ENCODE measurements at places on chromosomes 11 and 22. TPM values are rescaled to one million over a fixed set of nuclear protein-coding genes. Genes with fewer than 3 reads are reported as not detected.

DNA sequence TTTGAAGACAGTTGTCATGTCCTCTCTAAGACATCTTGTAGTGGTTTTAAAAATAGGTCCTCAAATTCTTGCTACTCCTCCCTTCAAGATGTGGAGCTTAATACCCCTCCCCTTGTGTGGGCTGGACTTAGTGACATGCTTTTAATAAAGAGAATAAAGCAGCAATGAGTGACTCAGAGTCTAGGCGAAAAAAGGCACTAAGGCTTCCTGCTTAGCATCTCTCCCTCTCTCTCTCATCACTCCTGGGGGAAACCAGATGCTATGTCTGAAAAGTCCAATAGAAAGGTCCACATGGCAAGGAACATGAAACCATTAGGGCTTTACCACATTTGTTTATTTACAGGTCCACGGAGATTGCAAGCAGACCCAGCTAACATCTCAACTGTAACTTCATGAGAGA is 11.7 kb downstream of the SERGEF start:
- no peak for DNase-seq

Gene OR52A1
- total RNA-seq: not detected

Gene POU2AF3
- 12.0 TPM for total RNA-seq

DNA sequence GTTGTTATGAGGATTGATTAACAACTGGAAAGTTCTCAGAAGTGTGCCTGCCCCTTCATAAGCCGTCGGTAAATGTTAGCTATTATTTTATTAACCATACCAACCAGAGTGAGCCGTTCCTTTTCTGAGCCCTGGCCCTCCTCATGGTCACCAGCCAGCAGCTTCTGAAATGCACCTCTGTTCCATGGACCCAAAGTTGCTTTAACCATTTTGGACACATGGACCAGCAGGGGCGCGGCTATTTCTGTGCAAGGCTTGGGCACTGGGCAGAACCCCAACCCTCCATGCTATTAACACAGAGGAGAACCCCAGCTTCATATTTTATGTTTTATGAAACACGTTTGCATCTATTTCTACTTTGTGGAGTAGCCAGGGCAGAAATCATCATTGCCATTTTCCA is 18.6 kb upstream of the SCGB1A1 start:
- DNase-seq: no peak

- DNase-seq: no peak
Observed at GRCh38 chr22:41518048-41518347, 26.3 kb downstream of the POLR3H start.

DNA sequence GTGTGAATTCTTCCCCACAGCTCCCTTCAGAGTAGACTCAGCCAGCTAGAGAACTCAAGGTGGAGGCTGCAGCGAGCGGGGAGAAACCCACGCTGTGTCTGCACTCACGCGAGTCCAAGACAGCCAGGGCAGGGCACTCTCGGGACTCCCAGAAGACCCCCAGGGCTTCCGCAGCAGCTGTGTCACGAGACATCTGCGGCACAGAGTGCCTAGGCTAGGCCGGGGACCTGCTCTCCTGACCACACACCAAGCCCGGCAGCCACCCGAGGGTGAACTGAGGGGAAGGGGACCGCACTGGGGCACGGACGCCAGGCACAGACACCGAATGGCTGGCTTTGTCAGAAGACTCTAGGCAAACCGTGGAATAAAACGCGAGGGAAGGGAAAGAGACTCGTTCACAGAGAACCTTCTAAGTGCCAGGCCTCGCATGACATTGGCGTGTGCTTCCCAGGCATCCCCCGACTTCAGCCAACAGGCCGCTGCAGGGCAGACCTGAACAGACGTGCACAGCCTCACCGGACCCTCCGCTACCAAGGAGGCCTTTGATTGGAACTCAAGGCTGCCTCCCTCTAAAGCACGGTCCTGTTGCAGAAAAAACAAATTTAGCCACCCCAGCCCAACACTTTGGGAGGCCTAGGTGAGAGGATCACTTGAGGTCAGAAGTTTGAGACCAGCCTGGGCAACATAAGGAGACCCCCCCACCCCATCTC is 18.2 kb upstream of the MOB2 start:
- DNase-seq: no peak

Gene LIF
- total RNA-seq: 12.9 TPM

Gene PLAAT5
- total RNA-seq: 0.67 TPM

DNA sequence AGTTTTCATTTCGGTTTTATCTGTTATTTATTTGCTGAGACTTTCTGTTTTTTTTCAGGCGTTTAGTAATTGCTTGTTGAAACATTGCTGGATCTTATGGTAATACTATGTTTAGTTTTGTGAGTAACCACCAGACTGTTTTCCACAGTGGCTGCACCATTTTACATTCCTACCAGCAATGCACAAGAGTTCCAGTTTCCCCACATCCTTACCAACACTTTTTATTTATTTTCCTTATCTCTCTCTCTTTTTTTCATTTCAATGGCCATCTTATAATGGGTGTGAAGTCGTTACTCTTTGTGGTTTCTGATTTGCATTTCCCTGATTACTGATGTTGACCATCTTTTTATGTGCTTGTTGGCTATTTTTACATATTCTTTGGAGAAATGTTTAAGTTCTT is 23.7 kb downstream of the USP47 start:
- no peak for DNase-seq

GRCh38 chr11:130136107-130136506 is 23.5 kb upstream of the ST14 start:
- no peak for DNase-seq

Gene PANX2
- 0.40 TPM for total RNA-seq

- no peak for DNase-seq
Observed at GRCh38 chr11:2385156-2386151, 8.3 kb downstream of the CD81 start.

DNA sequence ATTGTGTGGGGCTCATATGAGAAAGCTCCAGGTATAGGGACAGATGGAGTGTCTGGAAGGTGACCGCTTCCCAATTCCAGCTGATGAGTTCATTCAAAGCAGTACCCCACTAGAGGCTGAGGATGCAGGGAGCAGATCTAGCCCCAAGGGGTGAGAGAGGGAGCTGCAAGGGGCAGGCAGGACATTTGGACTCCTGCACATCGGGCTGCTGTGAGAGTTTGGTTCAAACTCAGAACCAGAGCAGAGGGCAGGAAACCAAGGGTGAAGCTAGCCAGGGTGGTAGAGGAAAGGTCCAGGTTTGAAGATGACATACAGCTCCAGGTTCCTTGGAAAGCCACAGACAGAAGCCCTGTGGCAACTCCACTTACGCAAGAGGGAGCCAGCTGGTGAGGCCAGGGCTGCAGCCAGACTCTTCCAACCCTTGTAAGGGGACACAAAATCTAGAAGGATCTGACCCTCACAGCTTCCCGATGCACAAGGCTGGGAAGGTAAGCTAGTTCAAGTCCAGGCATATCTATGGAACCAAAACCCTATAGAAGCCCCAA is 1.9 kb downstream of the CSNK2A3 start:
- DNase-seq: no peak

- no peak for DNase-seq
Observed at GRCh38 chr11:61882879-61883278, 8.5 kb downstream of the FADS3 start.

Data from Peyer's patch (tissue), 4 donors.